Activated naive CD4-positive, alpha-beta T cell treated with anti-CD3 and anti-CD28 coated beads for 36 hours (primary cell): ENCODE measurements at places on chromosomes 5 and 9. TPM values are rescaled to one million over a fixed set of nuclear protein-coding genes. Genes with fewer than 3 reads are reported as not detected.
A peak's percentile ranks its signal among the peaks of the same experiment; 100 is the strongest.

SLC25A2 gene
- total RNA-seq, result not detected

WDR38 gene
- total RNA-seq, result not detected

DNA sequence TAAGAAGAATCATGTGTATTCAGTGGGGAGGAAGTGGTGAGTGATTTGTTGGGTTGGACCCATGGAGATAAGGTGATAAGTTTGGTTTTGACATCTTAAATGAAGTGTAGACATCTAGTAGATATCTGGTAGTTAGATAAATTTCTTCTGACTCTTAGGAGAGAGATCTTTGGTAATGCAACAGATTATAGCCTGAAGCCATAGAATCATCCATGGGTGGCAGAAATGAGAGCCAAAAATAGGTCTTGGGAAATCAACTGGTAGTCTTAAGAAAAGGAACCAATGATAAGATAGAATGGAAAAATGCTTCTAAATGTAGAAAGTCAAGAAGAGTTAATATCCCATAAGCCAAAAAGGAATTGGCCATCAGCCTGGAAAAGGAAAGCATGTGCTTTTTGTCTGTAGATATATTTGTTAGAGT, 532.7 kb upstream of the GRAMD2B start:
- no peak for DNase-seq

- DNase-seq, result no peak
These were observed 31.0 kb downstream of the SLC9A3 start for GRCh38 chr5:493119-493701.

DNA sequence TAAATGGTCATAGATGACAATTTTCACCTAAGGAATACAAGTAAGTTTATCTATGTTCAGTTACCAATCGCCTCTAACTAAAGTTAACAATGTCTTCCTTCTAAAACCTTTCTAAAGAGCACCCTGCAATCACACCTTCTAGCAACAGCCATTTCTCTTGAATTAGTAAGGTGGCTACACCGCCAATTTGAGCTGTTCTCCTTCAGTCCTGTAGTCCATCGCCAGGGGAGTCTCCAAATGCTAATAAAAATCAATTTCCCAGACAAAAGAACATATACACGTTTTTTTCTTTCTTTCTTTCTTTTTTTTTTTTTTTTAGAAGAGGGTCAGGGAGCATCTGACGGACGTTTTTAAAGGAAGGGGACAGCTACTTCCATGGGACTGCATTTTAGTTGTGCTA, 729 bp upstream of the RORB start:
- DNase-seq, result no peak

- no peak for DNase-seq
These were observed 89.5 kb downstream of the MAT2B start for GRCh38 chr5:163594951-163595350.

DNA sequence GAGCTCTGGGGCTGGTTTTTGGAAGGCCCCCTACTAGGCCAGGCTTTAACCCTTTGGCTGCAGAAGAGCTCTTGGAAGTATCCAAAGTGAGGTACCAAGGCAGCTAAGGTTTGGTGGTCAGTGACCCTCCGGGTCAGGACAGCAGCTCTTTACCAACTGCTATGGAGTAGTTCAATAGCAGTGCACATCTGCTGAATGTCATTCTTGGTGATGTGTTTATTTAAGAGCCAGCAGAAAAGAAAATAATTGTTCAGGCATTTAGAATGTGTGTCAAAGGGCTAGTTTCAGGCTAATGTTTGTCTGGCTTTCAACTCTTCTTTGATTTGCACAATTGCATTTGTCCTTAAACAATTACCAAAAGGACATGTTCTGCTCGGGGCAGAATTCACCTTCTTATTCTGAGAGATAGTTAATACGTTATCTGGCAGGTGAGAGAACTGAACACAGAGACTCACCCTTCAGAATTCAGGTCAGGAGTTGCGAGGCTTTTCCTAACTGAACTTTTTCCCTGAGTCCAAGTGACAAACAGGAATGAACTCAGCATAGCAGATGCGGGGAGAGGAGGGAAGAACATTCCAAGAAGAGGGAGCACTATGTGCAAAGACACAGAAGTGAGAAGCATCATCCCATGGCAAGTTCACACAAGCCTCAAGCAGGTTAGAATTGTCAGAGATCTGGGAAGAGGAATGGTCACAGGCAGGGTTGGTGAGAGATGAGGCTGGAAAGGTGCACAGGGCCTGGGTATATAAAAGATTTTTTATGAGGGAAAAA, 556.7 kb upstream of the TLE4 start:
- no peak for DNase-seq

DNA sequence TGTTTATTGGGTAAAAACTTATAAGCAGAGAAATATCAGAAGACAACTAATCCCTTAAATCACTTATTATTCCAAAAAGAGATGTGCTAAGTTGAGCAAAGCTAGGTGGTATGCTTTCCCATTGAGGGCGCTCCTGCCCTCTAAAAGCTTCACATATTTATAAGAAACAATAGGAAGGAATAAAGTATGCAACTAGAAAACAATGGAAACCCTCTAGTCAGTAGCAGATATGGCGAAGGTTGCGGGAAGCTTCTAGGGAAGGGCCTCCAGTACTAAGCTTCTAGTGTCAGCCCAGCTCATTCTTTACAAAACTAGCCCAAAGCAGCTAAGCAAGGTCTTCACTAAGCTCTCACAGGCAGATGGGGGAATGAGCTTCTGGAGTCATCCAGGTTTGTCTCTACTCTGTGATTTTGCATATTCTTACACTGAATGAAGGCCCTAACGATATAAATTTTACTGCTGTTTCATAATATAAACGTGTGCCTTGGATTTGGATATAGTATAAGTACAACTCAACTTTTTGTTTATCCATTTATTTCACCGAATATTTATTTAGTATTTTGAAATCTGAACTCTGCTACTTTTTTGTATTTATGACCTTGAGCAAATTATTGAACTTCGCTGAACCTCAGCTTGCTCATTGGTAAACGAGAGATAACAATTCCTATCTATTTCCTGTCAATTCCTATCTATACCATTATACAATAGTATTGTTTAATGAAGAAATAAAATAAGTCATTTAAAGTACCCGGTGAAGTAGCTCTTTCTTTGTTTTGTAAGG, 571.4 kb downstream of the ELAVL2 start:
- DNase-seq, result no peak

DNA sequence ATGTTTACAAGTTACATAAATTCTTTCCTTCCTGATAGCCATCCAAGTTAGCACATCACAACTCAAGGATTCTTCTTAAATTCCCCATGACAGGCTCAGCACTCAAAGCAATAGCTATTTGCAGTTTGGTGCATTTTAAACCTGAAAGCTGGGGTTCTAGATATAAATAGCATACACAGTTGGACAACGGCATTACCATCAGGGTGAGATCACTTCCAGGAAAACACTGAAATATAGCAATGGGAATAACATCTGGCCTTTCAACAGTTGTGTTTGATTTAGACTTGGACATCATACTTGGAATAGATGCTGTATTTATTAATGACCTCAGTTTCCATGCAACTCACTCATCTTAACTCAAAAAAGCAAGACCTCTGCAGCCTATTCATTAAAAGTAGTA, 24.7 kb upstream of the LECT2 start:
- no peak for DNase-seq

- DNase-seq, result no peak
These were observed 121.2 kb upstream of the RANBP3L start for GRCh38 chr5:36422952-36423351.

DNA sequence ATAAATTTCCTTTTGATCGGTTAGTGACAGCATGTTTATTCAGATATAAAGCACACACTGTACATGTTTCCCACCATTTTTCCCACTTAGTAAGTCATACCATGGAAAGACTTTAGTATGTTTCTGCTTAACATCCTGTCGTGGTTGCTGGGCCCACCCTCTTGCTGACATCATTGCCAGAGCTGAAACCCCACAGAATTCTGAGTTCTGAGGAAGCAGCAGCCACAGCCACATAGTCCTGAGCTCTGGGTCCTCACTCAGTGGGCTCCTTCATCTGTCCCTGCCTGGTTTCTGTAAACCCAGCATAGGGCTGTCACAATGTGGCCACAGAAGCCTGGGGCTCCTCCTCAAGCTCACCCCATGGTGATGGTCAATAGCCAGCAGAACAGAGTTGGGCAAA, 441.5 kb downstream of the ENC1 start:
- peak; percentile 15 for DNase-seq

DNA sequence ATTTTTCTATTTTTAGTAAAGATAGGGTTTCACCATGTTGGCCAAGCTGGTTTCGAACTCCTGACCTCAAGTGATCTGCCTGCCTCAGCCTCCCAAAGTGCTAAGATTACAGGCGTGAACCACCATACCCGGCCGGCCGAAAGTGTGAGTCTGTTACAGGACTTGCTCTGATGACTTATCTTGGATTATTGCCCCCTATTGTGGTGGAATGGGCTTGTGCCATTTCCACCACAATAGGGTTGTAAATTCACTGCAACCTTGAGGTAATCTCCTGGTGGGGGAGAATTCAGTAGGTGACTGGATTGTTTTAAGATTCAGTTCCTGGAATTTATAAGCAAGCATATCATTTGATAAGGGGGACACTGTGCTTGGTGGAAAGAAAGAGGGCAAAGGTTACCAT, 15.0 kb upstream of the HMGCR start:
- no peak for DNase-seq

DNA sequence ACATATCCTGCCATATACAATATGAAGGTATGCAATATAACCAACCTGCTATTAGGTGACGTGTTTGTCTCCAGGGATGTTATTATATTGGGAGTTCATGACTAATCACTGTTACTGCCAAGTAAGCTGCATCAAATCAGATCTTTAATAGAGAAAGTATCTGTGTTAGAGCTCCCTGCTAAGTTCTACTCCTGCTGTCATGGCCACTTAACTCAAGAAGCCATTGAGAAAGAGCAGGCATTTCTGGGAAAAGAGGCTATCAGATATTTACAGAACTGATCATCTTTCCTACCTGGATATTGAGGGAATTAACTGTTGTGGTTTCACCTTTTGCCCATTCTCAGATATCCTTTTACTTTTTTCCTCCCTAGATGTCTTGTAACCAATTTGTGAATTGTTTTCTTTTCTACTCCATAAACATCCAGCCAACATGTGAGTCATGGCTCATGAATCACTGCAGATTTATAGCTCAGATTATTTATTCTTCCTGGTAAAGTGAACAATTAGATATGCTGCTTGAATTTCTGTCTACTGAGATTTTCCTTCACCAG, 634.8 kb upstream of the FAM174A start:
- DNase-seq, result no peak
